ENCODE measurements at places on chromosomes 5 and 9. TPM values are rescaled to one million over a fixed set of nuclear protein-coding genes. Genes with fewer than 3 reads are reported as not detected.

The TMEM215 gene
- polyA plus RNA-seq: not detected

The GRM6 gene
- polyA plus RNA-seq: 2.5 TPM

The EIF4EBP3 gene
- polyA plus RNA-seq: 10.2 TPM

GRCh38 chr9:123657099-123657498, 272.8 kb downstream of the DENND1A start:
- no peak for DNase-seq

- no peak for DNase-seq
Measured at GRCh38 chr5:141121563-141121962, at the start of gene PCDHB4. PCDHB4 (plus strand) TSS chr5:141121818; CDS start chr5:141121999, 181 bp downstream.

DNA sequence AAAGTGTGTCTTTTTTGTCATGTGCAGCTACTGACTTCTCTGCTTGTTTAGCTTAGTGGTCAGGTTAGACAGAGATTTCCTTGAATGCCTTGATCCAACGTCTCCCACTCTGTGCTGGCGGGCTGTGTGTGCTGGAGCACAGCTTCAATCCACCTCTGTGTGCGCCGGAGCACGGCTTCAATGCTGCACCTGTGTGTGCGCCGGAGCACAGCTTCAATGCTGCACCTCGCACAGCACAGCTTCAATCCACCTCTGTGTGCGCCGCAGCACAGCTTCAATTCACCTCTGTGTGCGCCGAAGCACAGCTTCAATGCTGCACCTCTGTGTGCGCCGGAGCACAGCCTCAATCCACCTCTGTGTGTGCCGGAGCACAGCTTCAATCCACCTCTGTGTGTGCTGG, 69.0 kb upstream of the PHYKPL start:
- no peak for DNase-seq

- no peak for DNase-seq
Measured at GRCh38 chr5:143800715-143801114, 11.2 kb upstream of the HMHB1 start.

Data from left lung (tissue), 14 donors.